ENCODE measurements at places on chromosomes 16 and 17.
A peak's percentile ranks its signal among the peaks of the same experiment; 100 is the strongest.

- no peak for DNase-seq
Observed at GRCh38 chr16:89749637-89750036, 28.3 kb downstream of the ZNF276 start.

GRCh38 chr17:3026856-3027751 is 36.3 kb downstream of the OR1D5 start:
- no peak for DNase-seq

DNA sequence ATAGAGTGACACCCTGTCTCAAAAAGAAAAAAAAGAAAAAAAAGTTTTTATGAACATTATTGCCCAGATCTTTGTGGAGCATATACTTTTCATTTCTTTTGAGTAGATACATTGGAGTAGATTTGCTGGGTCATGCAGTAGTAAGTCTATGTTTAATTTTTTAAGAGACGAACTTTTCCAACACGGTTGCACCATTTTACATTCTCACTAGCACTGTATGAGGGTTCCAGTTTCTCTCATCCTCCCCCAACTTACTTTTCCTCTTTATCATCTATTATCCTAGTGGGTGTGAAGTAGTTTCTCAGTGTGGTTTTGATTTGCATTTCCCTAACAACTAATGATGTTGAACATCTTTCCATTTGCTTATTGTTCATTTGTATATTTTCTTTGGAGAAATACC is 10.5 kb downstream of the RPS6KB1 start:
- DNase-seq, result no peak

- DNase-seq, result no peak
Observed at GRCh38 chr17:44006272-44006597, 1.8 kb downstream of the NAGS start.

GRCh38 chr16:85378145-85379040 is 234.7 kb upstream of the GSE1 start:
- no peak for DNase-seq

DNA sequence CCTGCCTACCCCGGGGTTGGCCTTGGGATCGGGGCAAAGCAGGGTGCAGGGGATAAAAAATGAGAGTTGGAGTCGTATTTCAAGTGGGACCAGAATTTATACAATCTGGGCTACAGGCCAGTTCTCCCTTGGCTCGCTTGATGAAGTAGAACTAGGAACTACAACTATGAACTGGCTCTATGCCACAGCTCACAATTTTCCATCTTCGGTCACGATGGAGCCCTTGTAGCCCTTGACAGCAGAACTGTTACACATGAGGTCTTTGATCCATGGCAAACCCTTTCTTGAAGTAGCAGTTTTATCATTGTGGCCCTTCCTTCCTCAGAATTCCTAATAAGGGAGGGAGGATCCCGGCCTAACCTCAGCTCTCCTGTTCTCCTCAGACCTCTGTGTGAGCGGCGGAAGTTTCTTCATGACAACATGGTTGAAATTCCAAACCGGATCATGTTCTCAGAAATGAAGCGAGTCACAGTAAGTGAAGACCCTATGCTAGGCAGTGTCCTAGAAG is 17.1 kb downstream of the LIG3 start:
- no peak for DNase-seq

DNA sequence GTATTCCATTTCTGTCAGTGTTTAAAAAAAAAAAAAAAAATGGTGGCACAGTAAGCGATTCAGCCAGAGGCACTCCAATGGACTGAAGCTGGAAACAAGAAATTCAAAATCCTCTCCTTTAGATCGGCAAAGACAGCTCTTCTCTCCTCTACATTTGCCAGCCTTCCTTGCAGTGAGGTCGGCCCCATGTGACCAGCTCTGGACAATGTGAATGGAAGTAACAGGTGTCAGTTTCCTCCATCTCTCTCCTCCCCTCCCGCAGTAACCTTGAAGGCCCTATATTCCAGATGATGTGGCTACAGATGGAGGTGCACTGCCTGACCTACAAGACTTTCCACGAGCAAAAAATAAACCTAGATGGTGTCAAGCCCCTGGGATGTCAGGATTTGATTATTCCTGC is 15.0 kb downstream of the CUEDC1 start:
- no peak for DNase-seq

DNA sequence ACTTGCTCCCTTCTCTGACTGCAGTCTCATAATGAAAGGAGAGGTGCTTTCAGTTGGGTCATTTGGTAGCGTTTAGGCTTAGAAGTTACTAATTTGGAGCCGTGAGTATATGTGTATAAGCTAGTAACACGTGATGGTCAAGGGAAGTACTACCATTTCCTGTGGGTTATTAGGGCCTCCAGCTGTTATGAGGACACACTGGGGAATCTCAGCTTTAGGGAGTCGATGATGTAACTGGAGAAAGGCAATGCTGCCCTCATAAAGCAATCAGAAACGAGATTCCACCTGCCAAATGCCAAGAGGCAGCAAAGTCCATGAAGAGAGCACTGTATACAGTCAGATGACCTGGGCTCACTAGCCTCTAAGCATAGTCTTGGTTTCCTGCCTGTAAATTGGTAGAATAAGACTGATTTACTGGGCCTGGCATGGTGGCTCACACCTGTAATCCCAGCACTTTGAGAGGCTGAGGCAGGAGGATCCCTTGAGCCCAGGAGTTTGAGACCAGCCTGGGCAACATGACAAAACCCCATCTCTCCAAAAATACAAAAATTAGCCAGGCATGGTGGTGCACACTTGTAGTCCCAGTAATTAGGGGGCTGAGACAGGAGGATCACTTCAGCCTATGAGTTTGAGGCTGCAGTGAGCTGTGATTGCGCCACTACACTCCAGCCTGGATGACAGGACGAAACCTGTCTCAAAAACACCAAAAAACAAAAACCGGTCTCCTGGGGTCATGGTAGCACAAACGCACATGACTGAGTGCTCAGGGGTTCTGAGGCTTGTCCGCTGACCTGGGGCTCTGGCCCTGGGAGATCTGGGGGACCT is 53.0 kb downstream of the SF3B3 start:
- DNase-seq, result no peak

DNA sequence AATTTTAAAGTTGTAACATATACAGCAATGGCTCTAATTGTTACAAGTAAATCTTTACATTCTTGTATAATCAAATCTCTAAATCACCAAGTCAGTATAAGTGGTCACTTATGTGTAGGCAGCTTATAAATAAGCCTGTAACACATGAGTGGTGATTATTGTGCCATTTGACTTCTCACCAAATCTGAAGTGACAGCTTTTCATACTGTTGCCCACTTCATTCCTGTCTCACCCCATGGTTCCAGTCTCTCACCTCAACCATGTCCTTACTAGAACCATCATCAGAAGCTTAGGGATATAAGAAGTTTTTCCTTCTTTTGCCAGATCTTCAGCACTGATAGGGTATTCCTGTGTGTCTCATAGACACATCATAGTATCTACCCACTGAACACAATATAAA is 23.5 kb downstream of the TNRC6A start:
- no peak for DNase-seq

DNA sequence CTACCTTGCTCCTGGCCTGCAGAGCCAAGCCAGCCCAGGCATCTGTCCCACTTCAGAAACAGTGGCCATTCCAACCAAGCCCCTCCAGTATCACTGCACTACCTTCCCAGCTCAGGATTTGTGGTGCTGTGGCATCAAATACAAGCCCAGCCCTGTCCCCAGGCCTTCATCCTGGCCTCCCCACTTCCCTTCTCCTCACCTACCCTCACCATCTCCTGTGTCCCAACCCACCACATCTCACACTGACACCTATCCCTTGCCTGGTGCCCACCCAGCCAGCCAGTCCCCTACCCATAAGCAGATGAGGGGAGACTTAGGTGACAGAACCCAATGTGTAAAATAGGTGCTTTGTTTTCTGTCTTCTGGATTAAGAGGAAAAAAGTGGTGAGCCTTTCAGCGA is 66.0 kb upstream of the CDH5 start:
- DNase-seq, result no peak

GRCh38 chr16:54846766-54847165 is 83.9 kb upstream of the IRX5 start:
- no peak for DNase-seq

DNA sequence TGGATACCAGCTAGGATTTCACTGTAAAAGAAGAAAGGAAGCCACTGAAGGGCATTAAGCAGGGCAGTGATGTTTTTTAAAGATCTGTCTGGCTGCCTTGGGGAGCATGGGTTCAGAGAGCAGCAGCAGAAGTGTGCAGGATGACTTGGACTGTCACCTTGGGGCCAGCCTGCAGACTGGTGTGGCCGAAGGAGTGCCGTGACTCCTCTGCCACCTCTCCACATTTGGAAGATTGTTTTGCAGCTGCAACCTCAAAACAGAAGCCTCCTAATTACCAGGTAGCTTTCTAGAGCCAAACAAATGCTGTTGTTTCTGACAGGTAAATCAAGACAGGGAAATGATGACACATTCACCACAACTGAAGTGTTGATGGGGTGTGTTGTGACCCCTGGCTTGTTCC is 681.4 kb downstream of the WWOX start:
- DNase-seq, result no peak

DNA sequence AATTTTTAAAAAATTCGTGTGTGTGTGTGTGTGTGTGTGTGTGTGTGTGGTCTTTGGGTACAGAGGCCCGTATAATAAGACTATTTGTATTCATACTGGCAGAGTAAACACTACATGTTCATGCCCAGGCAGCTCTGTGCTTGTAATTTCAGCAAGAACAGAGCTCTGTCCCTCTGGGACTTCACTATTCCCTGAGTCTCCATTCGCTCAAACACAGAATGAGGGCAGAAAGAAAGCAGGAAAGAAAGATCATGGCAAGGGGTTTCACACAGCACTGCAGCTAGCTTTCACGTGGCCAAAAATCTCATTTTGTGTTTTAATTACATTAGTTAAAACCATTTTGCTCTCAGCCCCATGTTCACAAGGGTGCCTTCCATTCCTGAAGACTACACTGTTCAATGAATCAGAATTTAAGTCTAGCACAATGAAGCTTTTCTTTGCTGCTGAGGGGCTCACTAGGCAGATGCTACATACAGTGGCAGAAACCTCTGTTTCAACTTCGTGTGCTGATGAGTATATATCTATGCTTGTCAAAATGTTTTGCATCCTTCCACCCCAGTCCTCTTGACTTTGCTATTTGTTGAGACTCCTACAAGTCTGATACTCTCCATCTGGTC is 198.4 kb upstream of the C17orf78 start:
- no peak for DNase-seq

DNA sequence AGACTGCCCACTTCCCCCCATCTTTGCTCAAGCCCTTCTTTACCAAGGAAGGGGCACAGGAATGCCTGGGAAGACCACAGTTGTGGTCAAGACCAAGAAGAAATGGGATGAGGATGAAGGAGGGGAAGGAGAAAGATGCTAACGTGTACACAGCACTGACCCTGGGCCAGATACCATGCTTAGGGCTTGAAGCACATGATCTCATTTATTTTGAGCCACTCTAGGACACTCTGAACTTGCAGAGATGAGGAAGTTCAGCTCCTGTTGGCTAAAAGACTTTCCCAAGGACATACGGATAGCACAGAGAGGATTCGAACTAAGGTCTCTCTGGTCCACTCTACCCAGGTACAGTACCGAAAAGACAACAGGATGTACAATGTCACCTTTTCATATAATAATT is 42.6 kb downstream of the PIK3R5 start:
- no peak for DNase-seq

DNA sequence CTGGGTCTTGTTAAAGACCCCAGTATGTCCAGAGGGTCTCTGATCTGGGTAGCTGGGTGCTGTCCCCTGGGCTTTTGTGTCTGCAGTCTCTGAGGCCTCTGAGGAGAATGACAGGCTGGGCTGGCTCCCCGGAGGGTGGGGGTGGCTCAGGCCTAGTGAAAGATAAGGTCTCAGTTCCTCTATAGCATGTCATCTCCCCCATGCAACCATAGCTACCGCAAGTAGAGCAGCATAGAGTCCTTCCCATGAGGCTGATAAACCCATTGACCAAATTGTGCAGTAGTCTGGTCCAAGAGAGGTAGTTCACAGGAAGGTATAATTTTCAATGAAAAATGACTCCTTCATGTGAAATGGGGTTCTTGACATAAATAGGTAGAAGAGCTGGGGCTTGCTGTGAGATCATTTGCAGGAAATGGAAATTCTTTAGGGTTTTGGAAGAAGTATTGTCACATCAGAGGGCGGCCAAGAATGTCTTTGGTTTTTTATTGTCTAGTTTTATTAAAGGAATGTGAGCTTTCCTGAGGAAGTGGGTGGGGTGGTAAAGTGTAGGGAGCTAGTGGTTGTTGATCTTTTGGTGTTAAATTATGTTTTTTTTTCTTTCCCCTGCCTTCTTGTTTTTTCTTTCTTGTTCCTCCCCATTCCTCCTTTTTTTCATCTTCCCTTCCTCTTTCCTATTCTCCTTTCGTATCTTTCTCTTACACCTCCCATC is 21.0 kb downstream of the SLC7A6OS start:
- DNase-seq, result peak; percentile 40

- DNase-seq, result no peak
Observed at GRCh38 chr17:4716081-4716480, 5.6 kb downstream of the ARRB2 start.
